ENCODE measurements at places on chromosomes 3 and 15.

GRCh38 chr3:12508291-12508700 lies 24.0 kb downstream of the TSEN2 start:
- DNase-seq, result no peak

GRCh38 chr15:66270932-66271331 lies 17.4 kb upstream of the MEGF11 start:
- DNase-seq, result no peak

- no peak for DNase-seq
Observed at GRCh38 chr3:23809294-23809693, 3.5 kb downstream of the UBE2E1 start.

- peak; percentile 4 for DNase-seq
Observed at GRCh38 chr3:115581362-115582135, 41.8 kb upstream of the GAP43 start.

DNA sequence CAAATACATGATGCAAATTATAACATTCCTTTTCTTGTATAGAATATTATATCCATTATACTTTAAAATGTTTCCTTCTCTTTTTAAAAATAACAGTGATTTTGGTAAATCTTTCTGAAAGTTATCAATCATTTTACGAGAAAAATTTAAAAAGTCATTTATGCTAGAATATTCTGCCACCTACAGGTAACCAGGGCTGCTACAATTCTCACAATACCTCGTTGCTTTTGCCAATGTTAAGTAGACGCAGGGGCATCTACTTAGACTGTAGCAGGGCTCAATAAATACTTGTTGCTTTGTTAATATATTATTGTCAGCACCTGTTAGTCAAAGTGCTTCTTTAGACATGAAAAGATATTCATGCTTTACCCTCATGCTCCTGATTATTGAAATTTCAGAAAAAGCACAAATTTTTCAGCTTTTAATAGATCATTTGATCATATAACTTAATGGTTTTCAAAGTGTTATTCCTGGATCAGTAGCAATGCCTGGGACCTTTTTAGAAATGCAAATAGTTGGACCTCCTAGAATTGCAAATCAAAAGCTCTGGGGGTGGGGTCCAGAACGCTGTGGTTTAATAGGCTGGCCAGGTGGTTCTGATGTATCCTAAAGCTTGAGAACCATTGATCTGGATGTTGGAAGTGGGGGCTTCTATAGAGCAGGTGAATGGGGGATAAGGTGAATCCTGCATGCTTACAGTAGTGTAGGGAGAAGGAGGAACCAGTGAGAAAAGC lies 223.6 kb upstream of the PDZRN3 start:
- no peak for DNase-seq

DNA sequence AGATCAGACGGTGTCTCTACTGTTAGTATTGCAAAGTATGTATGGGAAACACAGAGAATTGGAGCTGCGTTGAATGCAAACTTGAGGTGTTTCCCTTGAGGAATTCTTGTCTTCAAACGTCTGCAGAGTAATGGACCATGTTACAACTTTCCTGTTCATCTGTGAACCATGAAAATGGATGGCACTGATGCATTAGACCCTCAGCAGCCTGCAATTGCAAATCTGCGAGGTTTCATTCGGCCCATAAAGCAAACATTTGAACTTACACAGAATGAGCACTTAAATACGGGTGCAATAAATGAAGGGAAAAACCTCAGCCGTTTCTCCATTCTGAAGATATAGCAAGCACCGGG lies 49.7 kb downstream of the LRRN1 start:
- DNase-seq, result no peak

DNA sequence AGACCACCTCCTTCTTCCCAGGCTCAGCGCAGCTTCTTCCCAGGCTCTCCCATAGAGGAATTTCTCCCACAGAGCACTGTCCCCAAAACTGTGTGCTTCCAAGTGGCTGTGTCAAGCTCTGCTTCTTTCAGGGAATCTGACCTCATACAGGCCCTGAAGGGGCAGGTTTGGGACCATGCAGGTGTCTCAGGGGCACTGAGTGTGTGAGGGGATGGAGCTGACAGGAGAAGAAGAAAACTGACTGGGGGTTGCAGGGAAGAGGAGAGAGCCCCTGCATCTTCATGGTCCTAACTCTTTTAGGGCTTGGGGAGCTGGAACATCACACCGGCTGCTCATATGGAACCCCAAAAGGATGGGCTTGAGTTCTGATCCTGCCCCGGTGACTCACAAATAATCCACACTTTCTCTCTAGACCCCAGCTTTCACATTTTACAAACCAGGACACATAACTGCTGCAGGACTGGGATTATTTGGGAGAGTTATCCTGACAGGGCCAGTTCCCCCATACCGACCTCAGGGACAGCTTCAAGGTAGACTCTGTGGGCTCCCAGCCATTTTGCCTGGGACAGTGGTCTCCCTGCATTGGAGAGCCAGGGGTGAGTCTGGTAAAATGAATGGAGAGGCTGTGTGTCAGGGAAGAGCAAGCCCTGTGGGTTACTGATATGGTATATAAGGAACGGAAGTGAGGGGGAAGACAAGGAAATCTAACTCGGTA lies 316.1 kb downstream of the TLE3 start:
- DNase-seq, result no peak

- no peak for DNase-seq
Observed at GRCh38 chr3:31341130-31341529, 191.6 kb upstream of the STT3B start.
